ENCODE measurements at places on chromosomes 2 and 18. TPM values are rescaled to one million over a fixed set of nuclear protein-coding genes. Genes with fewer than 3 reads are reported as not detected.

RAD51AP2 gene
- 0.12 TPM for total RNA-seq

- no peaks in the 10 kb centered on the region for H3K4me1 ChIP-seq
- DNase-seq: no peak
- no peak overlapping the region for H3K27ac ChIP-seq
- no peaks in the 10 kb centered on the region for H3K36me3 ChIP-seq
- H3K4me3 ChIP-seq: no peak overlapping the region
Observed at GRCh38 chr2:4668381-4668780, 965.0 kb downstream of the DCDC2C start.

- no peaks in the 10 kb centered on the region for H3K4me1 ChIP-seq
- no peak for DNase-seq
- H3K36me3 ChIP-seq: no peaks in the 10 kb centered on the region
- H3K27me3 ChIP-seq: no peaks in the 10 kb centered on the region
- no peak overlapping the region for H3K27ac ChIP-seq
Observed at GRCh38 chr2:145910416-145910815, 1390.5 kb upstream of the ZEB2 start.

- no peaks in the 10 kb centered on the region for H3K27me3 ChIP-seq
- no peak for DNase-seq
- H3K4me3 ChIP-seq: no peak overlapping the region
Observed at GRCh38 chr2:46872902-46873603, 42.6 kb downstream of the MCFD2 start.

DNA sequence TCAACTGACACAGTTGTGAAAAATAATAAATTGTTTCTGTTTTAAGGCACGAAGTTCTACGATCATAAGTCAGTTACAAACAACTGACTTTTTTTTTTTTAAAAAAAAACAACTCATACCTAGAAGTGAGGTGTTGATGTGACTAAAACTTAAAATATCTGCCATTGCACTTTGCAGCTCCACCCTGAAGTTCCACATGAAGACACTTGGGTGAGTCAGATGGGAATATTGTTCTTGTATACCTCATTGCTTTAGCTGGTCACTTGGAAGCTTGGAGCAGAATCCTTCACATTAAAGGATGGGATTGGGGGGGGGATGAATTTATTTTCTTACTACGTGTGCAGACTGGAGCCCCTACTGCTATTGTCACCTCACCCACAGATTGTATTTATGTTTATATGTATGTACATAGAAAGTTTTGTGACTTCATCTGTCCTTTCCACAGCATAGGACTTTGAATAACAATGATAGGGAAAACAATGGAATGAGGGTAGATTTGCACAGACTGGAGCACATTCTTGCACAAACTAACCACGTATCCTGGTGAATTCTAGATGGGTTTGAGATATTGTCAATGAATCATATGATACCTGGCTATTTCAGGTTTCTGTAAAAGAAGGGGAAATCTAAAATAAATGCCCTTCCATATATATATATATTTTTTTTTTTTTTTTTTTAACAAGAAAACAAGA lies 57.9 kb upstream of the ARHGAP15 start:
- H3K4me3 ChIP-seq: no peak overlapping the region
- no peaks in the 10 kb centered on the region for H3K36me3 ChIP-seq
- H3K4me1 ChIP-seq: no peaks in the 10 kb centered on the region
- H3K27me3 ChIP-seq: no peaks in the 10 kb centered on the region
